ENCODE measurements at places on chromosomes 13 and 19. TPM values are rescaled to one million over a fixed set of nuclear protein-coding genes. Genes with fewer than 3 reads are reported as not detected.

DNA sequence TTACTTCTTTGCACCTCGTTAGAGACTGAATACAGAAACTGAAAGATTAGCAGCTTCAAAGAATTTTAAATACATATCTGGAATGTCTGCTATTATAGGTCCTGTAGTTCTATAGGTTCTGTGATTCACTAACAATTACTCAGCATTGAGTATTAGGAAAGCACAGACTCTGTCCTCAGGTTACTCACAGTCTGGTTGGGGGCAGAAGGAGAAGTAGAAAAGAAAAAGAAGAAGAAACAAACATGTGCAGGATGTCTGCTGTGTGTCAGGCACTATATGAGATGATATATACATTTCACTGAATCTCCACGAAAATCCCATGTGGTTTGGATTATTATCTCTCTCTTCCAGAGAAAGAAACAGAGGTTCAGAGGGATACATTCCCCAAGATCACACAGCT, 40.1 kb downstream of the SERTM1 start:
- no peak overlapping the region for H3K27ac ChIP-seq
- no peak overlapping the region for H3K4me3 ChIP-seq
- DNase-seq = no peak
- H3K36me3 ChIP-seq = no peaks in the 10 kb centered on the region

GRCh38 chr13:38763446-38764381, 76.8 kb downstream of the FREM2 start:
- no peak for DNase-seq
- H3K36me3 ChIP-seq = no peaks in the 10 kb centered on the region
- no peaks in the 10 kb centered on the region for H3K27me3 ChIP-seq
- H3K4me1 ChIP-seq = no peaks in the 10 kb centered on the region
- H3K27ac ChIP-seq = no peak overlapping the region
- no peak overlapping the region for H3K4me3 ChIP-seq

Gene GRK1
- 0.07 TPM for total RNA-seq

Gene PSG1
- total RNA-seq = not detected
